ENCODE measurements at places on chromosomes 7 and 10. TPM values are rescaled to one million over a fixed set of nuclear protein-coding genes. Genes with fewer than 3 reads are reported as not detected.

- no peak for DNase-seq
Observed at GRCh38 chr7:114806590-114807162, 115.2 kb upstream of the MDFIC start.

DNA sequence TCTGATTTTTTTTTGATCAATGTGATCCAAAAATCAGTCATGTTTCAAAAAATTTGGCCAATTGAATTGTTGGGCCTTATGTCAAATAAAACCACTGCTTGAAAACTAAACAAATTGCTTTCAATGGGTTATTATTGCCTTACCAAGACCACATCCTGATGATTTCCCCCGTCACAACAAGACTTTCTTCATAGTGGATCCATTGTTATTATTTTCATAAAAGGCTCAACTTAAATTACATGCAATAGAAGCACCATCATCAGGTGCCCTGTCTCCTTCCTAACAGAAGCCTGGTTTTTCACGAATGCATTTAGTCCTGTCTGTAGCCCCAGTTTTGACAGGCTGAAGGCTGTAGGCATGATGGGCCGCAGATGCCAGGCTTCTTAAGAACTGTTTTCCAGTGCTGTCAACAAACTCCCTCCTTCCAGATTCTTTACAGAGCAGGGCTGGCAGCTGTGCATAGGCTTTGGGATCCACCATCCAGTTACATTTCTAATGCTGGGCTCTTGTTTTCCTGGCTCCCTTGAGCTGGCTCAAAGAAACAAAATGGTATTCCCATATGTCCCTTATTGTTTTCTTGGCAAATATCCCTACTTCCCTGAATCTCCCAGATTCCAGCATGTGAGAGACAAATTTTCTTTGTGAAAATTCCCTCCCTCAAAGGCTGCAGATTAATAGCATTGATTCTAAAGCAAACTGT lies 302.0 kb downstream of the TWIST1 start:
- no peak for DNase-seq

DNA sequence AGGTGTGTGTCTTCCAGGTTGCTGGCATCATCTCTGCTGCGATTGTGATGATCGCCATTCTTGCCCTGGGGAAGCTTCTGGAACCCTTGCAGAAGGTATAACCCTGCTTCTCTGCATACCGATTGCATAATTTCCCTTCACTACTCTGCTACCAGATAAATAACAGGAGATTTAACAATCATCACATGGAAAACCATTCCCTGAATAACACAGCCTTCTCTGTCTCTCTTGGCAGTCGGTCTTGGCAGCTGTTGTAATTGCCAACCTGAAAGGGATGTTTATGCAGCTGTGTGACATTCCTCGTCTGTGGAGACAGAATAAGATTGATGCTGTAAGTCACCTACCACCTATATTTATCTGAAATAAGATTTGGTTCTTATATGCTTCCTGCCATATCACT lies 33.8 kb downstream of the SLC26A4 start:
- DNase-seq, result no peak

DNA sequence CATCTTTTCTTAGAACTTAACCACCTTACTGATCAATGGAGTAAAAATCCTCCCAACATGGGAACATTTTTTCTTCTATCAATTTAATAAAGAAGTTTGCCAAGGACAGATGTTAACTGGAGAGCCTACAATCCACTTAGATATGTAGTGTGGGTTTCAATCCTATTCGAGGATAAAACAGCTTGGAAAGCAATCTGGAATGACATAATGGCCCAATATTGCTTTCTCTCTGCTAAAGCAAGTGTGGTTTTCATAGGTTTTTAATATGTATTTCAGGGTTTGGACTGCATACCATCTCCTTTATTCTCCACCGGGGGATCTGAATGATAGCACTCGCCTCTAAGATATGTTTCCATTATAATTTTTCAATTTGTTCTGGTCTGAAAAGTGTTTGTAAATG lies 149.7 kb downstream of the PRPF18 start:
- no peak for DNase-seq

DNA sequence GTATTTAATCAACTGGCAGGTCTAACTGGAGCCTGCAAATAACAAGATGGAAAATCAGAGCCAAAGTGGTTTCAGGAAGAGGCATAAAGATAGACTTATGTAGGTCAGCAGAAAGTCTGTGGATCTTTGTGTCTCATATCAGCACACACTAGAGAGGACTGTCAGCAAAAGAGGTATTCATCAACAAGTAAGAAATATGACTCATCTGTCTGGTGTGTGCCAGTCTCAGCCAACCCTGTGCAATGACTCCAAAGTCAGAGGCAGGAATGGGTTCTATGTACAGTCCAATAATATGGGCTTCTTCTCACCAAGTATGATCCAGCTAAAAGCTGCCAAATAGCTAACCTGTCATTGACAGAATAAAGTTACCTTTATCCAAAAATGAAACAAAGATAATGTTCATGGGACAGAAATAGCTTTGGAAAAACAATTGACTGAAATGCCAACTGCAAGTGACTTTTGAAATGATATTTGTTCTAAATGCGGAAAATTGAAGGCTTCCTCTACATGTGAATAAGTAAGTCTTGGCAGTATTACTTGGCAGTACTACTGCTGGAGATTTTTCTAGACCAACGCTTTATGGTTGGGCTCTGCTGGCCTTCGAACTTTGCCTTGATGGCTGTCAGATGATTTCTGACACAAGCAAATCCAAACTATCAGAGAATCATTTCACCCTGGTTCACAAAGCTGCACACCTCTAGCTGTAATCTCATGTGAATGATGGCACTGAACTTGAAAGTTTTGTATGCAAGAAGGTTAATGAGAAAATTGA lies 272.3 kb upstream of the SEMA3C start:
- no peak for DNase-seq

DNA sequence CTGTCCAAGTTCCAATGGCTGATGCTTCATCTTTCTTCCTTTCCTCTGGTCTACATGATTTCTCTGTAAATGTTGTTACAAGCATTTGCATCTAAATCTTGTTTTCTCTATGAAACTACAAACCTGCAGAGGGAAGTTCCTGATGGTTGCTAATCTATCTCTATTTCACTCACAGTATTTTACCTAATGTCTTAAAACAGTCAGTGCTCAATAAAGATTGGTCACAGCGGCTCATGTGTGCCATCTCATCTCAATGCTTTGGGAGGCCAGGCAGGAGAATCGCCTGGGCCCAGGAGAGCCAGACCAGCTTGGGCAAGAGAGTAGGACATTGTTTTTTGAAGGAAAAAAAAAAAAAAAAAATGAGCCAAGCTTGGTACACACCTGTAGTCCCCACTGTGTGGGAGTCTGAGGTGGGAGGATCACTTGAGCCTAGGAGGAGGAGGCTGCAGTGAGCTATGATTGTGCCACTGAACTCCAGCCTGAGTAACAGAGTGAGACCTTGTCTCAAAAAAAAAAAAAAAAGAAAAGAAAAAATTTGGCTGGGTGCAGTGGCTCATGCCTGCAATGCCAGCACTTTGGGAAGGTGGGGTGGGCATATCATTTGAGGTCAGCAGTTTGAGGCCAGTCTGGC lies 71.3 kb upstream of the ARMC3 start:
- DNase-seq, result no peak

- DNase-seq, result no peak
Observed at GRCh38 chr10:125149680-125150047, 10.7 kb downstream of the CTBP2 start.

DNA sequence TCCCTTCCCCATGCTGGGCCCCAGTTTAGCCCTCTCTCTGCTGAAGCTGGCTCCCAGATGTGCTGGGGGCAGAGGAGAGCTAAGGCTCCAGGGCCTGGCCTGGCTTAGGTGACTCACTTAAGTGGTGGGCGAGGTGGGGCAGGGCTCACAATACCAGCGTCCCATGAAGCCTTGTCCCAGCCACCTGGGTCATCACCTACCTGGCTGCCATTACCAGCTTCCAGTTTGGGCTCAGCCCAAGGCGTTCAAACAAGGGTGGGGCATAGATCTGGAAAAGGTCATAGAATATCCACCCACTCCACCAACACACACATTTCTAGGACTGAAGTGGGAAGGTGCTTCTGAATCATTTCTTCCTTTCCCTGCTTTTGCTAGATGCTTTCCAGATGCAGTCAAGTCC lies 8.3 kb downstream of the KAZALD1 start:
- DNase-seq, result peak; percentile 74

GRCh38 chr10:132209130-132209529 lies 22.4 kb downstream of the DPYSL4 start:
- no peak for DNase-seq

DNA sequence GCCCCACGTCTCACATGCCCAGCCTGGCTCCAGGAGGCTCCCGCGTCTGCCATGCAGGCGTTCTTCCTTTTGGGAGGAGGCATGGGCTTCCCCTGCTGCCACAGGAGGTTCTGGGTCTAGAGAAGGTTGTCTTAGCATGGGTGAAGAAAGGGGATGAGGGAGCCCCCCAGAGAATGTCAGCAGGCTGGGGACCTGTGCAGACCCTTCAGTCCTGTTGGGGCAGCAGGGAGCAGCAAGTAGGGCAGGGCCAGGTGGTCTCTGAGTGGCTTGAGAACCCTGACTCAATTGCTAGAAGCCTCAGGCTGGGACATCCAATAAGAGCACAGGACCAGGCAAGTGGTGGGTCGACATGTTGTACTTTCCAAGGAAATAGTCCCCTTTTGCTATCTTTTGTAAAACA lies 34.4 kb upstream of the ADCYAP1R1 start:
- no peak for DNase-seq

- DNase-seq, result no peak
Observed at GRCh38 chr10:6607182-6607581, 27.1 kb upstream of the PRKCQ start.

GRCh38 chr10:124696446-124697392 lies 47.5 kb downstream of the FAM53B start:
- DNase-seq, result no peak

GRCh38 chr10:103895411-103896186 lies 22.4 kb downstream of the STN1 start:
- DNase-seq, result no peak

GRCh38 chr7:3520206-3520605 lies 219.2 kb downstream of the SDK1 start:
- no peak for DNase-seq

DNA sequence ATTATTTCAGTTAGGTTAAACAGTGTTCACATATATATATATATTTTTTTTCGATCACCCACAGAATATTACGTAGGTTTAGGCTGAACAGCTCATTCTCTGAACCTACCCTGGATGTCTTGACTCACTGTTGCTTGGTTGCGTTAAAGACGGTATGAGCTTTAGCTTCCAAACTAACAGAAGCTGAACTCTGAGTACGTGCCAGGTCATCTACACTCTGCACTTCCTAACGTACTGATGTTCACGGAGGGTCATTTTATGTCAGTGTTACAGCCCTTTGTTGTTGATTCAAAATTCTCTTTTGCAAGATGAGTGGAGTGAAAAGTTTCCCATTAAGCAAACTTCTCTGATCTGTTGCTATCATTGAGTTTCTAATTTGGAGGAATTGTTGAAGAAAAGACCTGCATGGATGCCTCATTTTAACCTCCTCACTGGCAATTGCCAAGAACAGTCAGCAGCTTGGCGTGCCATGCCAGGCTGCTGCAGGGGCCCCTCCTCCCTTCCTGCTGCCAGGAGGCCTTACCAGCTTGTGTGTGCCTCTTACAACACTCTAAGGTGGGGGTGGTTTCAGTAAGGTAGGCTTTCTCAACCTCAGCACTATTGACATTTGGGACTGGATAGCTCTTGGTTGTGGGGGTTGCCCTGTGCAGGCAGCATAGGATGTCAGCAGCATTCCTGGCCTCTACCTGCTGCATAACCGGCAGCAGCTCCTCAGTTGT lies 44.3 kb downstream of the INSYN2A start:
- no peak for DNase-seq

- no peak for DNase-seq
Observed at GRCh38 chr7:1813394-1814088, 143.5 kb downstream of the ELFN1 start.

- DNase-seq, result peak; percentile 80
Observed at GRCh38 chr10:92914478-92915325, 66.4 kb downstream of the EXOC6 start.

DNA sequence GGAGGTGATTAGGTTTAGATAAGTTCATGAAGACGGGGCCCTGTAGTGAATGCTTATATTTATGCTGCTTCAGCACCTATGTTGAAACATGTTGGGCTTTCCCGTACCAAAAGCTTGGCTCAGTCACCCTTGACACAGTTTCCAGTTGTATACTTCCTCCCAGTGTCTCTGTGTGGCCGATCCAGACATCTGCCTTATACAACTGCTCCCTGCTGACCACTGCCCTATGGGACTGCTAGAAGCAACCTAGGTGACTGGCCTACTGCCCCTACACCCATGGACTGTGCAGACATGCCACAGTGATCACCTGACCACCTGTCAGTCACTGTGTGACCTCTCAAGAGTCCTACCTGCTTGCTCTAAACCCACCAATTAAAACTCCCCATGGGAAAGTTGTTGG lies 22.6 kb upstream of the TSPAN13 start:
- DNase-seq, result no peak

DNA sequence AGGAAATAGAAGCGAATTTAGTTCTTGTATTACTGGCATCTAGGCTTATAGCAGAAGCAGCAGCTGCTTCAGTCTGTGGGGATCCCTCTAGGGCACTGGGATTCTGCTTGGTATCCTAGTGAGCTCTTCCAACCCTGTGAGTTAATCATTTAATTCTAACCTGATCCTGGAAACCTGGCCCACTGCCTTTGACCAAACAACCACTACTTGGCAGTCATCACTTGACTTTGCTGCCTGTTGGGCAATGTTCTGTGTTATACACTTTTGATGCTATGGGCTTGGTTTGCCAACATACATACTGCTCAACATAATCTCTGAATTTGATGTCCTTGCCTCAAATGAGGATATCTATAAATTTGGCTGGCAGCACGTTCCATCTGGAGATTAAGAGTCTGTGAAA lies 813.4 kb downstream of the ANKRD7 start:
- no peak for DNase-seq

DNA sequence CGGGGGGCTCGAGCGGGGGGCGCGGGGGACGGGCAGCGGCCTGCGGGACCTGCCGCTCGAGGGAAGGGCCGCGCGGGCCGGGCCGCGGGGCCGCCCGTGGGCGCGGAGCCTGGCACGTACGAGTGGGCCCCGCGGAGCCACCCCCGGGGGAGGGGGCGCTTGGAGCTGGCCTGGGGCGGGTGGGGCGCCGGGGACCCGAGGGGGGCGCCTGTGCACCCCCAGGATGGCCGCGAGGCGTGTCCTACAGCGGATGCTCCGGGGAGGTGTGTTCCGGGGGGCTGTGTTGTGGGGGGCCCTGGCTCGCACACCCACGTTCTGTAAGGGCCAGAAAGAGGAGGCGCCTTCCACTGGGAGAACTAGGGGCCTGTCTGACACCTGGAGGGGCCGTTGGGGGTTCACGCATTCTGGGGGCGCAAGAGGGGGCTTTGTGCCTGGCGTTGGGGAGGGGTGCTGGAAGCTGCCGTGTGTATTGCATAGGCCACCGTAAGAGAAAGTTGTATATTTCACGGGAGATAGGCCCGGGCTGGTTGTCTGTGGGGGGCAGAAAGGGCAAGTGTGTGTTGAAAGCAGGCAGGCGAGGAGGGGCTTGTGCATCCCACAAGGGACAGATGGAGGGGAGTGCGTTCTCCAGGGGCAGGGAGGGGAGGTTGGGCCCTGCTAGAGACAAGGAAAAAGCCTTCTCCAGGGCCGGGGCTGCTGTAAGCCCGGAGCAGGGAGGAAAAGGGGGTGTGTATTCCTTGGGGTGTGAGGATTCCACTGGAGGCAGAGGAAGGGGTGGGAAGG lies 663 bp downstream of the VPS37D start:
- no peak for DNase-seq

Gene OR2A1
- total RNA-seq, result not detected

Gene PARG
- total RNA-seq, result 47.6 TPM

Gene IFIT1B
- 0.78 TPM for total RNA-seq

Gene HOXA4
- 0.79 TPM for total RNA-seq

Gene FKBP6
- total RNA-seq, result not detected

Gene AS3MT
- total RNA-seq, result not detected

Gene LAMB1
- total RNA-seq, result not detected
